Cerebellar nuclear complex (tissue), 1 donor: ENCODE measurements at places on chromosomes 3 and 15.

GRCh38 chr15:93585012-93585411 is 496.0 kb upstream of the RGMA start:
- no peak for DNase-seq

GRCh38 chr3:172244011-172244410 is 204.2 kb downstream of the GHSR start:
- DNase-seq = no peak

DNA sequence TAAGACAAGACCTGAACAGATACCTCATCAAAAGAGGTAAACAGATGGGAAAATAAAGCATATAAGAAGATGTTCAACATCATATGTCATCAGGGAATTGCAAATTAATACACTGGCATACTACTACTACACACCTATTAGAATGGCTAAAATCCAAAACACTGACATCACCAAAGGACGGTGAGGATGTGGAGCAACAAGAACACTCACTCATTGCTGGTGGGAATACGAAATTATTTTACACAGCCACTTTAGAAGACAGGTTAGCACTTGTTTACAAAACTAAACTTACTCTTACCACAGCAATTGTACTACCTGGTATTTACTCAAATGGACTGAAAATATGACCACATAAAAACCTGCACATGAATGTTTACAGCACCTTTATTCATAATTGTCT is 119.6 kb downstream of the GSK3B start:
- DNase-seq = no peak

DNA sequence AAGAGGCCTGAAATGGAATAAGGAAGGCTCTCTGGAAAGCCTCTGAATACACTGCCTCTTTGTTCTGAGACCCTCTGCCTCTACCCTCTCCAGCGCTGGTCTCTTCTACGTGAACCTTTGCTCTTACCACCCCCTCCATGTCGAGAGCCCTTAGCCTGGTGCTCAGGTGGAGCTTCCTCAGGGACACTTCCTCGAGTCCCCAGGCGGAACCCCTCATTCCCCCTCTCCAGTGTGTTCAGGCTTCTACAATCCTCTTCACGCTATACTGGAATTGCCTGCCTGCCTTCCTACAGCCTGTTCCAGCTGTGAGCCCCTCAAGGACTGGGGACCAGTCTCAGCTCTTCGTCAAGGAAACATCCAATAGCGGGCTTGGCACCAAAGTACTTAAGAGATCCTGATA is 7.4 kb downstream of the STIMATE start:
- DNase-seq = no peak

- DNase-seq = no peak
Observed at GRCh38 chr3:31839144-31839917, 141.7 kb downstream of the OSBPL10 start.

GRCh38 chr15:58313304-58313703 is 118.5 kb upstream of the LIPC start:
- no peak for DNase-seq

DNA sequence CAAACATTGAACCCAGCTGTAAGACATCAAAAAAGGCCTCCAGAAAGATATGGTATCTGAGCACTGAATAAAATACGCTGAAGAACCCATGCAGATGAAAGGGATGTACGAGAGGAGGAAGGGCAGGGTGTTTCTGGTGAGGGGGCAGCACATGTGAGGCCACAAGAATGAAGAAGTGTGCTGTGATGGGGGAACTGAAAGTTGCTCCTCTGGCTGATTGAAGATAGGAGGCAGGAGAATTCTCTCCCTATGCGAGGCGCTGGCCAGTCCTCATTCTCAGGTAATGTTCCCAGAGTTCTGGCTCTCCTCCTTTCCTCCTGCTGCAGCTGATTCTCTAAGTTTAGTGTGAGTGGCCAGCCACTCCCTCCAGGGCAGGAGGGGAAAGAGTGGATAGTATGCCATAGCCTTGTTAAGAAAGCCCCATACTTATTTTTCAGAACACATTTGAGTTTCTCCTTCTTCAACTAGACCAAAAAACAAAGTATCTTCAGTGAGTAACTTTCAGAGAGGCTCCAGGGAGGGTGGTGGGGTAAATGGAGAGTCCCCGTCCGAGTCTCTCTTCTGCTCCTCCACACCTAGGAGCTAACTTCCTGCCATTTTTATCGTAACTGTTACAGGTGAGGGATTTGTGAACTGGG is 26.9 kb upstream of the MYO1E start:
- no peak for DNase-seq

DNA sequence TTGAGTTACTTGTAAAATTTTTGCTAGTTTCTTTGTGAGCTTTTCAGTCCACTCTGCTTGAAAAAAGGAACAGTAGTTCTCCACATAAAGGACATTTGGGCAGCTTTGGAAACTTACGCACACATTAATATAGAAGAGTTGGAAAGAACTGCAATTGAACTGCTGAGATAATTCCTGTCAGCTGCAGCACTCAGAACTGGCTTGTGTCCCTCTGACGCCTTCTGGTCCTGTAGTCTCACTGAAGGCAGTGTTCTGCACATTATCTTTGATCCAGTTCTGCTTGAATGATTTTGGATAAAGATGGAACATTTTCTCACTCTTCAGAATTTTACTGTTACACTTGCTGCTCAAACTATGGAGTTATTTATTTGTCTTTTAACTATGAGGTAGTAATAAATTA is 901.9 kb downstream of the OTOL1 start:
- DNase-seq = no peak

- no peak for DNase-seq
Observed at GRCh38 chr15:42264795-42265194, 8.2 kb upstream of the GANC start.

GRCh38 chr3:18713577-18713951 is 288.4 kb upstream of the SATB1 start:
- DNase-seq = no peak

DNA sequence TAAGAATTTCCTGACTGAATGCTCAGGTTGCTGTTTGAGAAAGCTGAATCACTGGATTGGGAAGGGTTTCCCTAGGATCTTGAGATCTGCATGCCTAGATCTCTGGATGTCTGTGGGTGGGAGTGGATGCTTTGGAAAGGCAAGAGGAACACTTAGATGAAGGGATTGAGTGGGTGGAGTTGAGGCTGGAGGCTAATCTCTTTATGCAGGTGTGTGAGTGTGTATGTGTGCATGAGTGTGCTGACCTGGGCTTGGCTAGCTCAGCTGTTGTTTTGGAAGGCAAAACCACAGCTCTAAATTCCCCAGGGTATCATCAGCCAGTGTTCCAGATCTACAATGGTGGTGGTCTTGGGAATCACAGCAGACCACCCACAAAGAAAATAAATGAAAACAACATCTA is 60.5 kb downstream of the CLDN1 start:
- no peak for DNase-seq

- no peak for DNase-seq
Observed at GRCh38 chr3:195811756-195812155, at the start of gene MUC4. Gene MUC4, minus strand, starts transcription at chr3:195811929. Its CDS starts 112 bp downstream, at chr3:195811817.

DNA sequence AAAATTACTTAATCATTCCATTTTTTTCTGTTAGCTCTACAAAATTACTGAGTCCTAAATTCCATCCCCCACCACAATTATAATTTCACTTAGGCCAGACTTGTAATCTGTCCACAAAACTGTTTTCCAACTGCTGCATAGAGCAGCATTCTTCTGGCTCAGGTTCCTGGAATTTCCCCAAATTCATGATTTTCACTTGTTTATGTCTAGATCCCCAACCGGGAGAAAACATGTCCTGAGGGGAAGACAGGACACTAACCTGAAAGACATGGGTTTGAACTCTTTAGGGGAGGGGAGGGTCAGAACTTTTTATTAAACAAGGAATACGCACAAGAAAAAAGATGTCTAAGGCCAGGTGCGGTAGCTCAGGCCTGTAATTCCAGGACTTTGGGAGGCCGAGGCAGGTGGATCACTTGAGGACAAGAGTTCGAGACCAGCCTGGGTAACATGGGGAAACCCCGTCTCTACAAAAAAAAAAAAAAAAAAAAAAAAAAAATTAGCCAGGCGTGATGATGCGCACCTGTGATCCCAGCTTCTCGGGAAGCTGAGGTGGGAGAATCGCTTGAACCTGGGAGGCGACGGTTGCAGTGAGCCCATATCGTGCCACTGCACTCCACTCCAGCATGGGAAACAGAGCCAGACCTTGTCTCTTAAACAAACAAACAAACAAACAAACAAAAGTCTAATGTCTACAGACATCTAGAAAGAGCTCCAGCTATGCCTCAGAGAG is 1.5 kb downstream of the ETFA start:
- no peak for DNase-seq

DNA sequence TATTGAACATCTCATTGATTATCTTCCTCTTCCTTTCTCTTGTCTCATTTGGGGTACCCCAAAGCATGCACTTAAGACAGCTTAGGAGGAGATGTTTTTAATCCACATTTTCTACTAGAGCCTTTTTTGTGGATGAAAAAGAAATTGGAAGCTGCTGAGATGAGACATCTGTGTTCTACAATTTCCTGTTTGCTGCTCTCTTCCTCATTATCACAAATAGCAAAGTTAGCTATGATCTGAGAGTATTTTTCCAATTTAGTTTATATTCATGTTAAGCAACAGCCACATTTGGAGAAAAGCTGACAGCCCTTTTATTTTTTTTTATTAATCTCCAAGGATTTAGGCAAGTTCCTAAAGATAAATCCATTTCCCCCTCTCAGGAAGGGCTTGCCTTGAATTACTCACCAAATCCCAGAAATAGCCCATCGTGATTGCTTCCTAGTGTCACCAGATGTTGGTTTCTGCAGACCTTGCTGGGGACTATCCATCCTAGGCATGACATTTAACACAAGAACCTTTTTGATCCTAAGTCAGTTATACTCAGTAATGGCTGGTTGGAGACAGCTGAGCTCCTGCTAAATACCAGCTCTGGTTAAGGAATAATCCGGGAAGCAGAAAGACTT is 70.8 kb upstream of the FILIP1L start:
- DNase-seq = no peak

GRCh38 chr3:43496740-43497375 is 125.0 kb downstream of the ANO10 start:
- DNase-seq = no peak

GRCh38 chr3:159131376-159131775 is 329.5 kb downstream of the MFSD1 start:
- no peak for DNase-seq

- no peak for DNase-seq
Observed at GRCh38 chr15:59746777-59747176, 57.7 kb upstream of the BNIP2 start.

DNA sequence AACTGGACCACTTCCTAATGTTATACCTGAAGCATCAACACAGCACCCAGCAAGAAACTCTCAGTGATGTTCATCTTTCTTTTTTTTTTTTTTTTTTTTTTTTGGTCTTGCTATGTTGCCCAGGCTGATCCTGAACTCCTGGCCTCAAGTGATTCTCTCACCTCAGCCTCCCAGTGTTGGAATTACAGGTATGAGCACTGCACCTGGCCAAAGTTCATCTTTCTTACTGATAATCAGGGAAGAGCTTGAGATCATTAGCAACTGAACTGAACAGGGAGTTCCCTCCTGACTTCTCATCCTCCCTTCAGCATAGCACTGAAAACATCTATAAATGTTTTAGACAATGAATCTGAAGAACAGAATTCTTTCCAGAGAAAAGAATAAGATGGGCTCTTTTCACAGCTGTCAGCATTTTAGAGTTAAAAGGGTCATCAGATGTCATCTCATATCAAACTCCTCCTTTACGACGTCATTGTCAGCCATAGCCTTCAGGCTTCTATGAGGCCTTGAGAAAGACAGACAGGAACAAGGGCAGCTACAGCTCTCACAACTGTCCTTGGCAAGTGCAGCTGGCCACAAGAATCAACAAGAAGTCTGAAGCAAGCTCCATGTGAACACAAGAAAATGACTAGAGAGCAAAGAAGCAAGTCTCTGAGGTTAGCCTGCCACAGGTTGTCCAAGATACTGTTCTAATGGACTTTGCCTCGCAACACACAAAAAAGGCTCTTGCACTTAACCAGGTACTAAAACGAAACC is 33.8 kb downstream of the SCAP start:
- DNase-seq = no peak

DNA sequence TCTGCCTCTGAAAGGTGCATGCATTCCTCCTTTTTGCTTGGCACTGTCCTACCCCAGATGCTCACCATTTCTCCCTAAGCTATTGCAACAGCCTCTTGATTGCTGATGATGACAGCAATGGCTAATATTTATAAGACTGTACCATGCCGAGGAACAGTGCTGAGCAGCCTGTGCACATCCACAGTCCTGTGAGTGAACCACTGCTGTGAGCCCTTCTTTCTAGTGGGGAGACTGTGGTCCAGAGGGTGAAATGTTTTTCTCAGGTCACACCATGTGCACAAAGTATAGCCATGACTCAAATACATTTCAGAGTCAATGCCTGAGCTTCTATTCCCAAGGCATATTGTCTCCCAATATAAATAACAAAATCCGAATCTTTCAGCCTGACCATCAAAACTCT is 231.2 kb upstream of the LRTM1 start:
- DNase-seq = no peak

DNA sequence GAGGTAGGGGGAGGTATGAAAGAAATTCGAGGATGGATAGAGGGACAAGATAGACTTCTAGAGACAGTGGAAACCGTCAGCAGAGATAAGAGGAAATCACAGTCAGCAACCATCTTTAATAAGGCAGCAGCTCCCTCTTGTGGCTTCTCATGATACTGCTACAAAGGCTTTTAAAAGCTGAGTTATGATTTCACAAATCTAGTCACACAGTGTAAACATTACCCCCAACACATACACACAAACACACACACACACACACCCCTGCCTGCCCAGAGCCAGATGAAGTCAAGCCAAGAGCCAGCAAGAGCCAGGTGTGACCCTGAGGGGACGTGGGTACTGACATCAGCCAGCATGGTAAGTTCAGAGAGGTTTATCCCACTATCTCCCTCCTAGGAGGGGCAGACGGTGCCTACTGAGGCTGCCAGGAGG is 18.9 kb upstream of the TGM5 start:
- no peak for DNase-seq

DNA sequence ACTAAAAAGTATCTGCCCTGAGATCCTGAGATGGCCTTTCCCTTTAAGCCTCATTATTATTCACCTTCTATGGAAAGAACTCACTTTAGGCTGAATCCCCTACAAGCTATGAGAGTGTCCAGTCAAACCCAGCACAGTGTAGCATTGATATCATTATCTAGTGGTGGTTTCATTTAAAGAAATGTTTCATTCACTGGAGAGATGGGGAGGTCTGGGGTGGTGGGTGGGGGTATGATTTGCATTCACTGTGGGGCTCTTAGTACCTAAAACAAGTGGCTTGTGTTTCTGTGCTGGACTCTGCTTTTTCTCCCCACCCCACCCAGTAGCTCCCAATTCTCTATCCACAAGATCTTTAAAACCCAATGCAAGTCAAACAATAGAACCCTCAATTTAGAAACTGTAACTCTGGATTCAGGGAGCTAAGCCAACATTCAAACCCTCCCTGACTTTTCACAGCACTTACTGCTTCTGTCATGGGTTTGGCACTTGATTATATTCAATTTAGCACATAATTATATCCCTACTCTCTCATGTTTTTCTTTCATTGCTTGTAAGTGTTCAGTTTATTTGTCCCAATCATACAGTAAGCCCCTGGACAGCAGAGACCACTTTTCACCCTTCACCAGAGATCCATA is 310.5 kb upstream of the THBS1 start:
- no peak for DNase-seq

DNA sequence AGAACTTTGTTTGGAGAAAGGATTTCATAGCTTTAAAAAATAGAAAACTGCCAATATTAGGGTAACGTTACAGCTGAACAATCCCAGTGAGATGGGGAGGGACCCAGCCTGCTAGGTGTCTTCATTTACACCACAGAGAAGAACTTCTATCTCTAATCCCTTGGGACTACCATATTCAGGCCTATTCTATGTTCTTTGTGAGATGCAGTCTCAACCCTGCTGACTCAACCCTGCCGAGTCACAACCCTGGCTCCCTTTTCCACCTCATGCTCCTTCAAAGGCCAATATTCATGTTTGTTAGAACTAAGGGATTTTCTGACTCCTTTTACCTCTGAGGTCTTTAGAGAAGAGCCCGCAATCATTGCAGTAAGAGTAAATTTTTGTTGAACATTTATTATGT is 350.5 kb downstream of the EPHB1 start:
- DNase-seq = no peak
